ENCODE measurements at places on chromosomes 2 and 18.

DNA sequence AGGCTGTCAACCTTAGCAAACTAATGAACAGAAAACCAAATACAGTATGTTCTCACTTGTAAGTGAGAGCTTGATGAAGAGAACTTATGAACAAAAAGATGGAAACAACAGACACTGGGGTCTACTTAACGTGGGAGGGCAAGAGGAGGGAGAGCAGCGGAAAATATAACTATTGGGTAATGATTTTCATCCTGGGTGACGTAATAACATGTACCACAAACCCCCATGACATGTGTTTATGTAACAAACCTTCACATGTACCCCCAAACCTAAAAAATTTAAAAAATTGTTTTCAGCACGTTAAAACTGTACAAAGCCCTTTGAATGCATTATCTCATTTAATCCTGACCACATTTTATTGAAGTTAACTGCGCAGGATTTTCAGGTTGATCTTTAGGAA is 64.9 kb upstream of the RBMS1 start:
- DNase-seq, result no peak

DNA sequence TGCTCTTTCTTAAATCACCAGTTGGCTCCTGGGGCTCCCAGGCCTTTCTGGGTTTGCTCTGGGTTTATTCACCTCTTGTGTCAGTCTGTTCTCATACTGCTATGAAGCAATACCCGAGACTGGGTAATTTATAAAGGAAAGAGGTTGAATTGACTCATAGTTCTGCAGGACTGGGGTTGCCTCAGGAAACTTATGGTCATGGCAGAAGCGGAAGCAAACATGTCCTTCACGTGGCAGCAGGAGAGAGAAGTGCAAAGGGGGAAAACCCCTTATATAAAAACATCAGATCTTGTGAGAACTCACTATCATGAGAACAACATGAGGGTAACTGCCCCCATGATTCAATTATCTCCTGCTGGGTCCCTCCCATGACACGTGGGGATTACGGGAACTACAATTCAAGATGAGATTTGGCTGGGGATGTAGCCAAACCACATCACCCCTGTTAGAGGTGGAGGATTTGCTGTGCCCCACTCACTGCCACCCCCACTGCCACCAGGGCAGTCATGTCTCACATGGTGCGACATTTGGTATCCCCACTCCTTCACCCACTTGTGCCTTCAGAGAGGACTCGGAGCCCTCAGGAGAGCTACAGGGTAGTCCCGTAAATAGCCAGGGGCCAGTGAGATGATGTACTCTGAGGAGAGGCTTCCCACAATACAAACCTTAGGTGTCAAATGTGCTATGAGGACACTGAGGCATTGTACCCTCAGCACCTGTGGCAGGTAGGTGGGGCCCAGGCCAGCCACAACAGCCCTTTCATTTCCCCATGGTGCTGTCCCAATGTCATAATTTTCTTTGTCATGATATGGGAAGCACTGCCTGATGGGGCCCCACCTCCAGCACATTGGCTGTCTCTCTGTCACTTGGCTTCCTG is 35.7 kb downstream of the CDC42EP3 start:
- DNase-seq, result peak; percentile 46

DNA sequence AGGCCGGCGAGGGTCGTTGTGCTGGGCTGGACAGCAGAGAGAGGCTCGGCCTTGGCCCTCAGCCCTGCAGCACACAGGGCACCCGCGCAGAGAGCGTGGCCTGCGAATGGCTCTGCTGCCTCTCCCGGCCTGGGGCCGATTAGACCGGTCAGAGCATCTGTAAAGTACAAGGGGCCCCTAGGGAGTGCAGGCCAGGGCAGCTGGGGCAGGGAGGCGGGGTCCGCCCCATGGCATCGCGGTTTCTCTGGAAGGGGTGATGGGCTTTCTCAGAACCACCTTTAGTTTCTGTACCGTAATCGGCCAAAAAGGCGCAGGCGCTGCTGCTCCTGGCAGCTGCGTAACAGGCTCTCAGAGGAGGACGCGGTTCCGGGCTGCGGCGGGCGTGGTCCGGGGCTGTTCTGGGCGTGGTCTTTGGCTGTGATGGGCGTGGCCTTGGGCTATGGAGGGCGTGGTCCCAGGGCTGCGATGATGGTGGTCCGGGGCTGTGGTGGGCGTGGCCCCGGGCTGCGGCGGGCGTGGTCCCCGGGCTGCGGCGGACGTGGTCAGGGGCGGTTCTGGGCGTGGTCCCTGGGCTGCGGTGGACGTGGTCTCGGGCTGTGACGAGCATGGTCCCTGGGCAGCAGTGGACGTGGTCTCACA is 1.5 kb upstream of the GPR148 start:
- DNase-seq, result peak; percentile 97

DNA sequence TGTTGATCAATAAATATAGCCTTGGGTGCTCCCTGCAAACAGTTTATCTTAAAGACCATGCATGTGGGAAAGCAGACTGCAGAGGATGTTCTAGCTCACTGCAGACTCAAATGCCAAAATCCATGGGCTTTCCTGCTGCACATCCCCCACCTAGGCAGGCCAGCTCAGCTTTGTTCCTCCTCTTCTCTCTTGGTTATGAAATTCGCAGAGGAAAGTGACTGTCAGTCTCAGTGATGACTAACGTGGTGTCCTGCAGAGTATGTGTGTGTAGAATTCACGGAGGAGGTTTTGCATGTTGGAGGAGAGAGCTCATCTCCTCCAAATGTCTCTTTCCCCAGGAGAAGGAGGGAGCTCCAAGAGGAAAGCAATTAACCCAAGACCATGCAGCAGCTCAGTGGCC is 21.4 kb upstream of the KCNS3 start:
- no peak for DNase-seq

DNA sequence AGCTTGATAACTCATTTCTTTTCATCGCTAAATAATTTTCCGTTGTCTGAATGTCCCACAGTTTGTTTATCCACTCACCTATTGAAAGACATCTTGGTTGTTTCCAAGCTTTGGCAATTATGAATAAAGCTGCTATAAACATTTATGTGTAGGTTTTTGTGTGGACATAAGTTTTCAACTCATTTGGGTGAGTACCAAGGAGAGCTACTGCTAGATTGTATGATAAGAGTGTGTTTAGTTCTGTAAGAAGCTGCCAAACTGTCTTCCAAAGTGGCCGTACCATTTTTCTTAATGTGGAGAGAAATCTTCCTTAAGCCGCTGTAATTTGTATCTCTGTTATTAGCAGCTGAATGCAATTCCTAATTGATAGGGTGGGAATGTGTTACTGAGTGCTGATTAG is 11.4 kb upstream of the CTIF start:
- no peak for DNase-seq

GRCh38 chr2:109265369-109265768 is 136.4 kb downstream of the SH3RF3 start:
- DNase-seq, result no peak
